ENCODE measurements at places on chromosomes 4 and X.

DNA sequence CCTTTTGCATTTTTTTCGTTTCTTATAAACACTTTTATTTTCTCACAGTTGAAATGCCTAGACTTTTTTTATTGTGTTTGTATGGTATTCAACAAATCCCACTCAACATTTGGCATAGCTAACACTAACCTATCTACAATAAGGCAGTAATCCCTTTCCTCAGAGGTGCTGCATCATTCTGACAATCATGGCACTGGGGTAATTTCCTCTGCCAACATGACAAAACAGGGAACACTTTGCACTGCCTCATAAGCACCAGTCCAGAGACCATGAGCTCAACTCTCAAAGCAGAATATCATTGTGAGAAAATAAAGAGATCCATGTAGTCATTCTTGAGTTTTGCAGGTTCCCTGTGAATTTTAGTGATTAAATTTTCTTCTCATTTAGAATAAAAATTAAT, 183.8 kb upstream of the INTU start:
- no peak for DNase-seq

DNA sequence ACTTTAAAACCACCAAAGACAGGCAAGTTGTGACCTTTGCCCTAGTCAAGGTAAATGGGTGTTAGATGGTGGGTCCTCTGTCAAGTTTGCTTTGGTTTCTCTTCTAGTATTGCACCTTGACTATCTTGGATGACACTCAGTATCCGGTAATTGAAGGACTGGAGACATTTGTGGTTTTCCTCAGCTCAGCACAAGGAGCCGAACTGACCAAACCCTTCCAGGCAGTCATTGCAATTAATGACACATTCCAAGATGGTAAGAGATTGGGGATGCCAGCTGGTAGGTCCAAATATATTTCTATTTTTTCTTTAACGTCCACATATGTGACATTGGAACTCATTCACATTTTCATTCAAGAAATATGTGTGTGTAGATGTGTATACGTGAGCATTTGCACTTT, 69.3 kb upstream of the ANXA3 start:
- DNase-seq, result no peak

- DNase-seq, result peak; percentile 5
These were observed 7.1 kb upstream of the CXCL5 start for GRCh38 chr4:74005528-74005927.

- no peak for DNase-seq
These were observed 595.9 kb downstream of the CENPC start for GRCh38 chr4:66949419-66949818.

- DNase-seq, result no peak
These were observed 131.7 kb downstream of the ADGRA3 start for GRCh38 chr4:22384154-22384553.

DNA sequence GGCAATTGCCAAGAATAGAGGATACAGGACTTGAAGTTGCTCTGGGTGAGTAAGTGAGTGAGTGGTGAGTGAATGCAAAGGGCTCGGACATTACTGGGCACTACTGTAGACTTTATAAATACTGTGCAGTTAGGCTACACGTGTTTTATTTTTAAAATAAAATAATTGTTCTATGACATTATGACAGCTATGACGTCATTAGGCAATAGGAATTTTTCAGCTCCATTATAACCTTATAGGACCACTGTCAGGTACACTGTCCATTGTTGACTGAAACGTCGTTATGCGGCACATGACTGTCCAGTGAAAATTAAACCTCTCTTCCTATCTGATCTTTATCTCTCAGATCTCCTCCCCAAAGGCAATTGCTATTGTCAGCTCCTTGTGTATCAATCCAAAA, 5.1 kb upstream of the TASL start:
- DNase-seq, result no peak

DNA sequence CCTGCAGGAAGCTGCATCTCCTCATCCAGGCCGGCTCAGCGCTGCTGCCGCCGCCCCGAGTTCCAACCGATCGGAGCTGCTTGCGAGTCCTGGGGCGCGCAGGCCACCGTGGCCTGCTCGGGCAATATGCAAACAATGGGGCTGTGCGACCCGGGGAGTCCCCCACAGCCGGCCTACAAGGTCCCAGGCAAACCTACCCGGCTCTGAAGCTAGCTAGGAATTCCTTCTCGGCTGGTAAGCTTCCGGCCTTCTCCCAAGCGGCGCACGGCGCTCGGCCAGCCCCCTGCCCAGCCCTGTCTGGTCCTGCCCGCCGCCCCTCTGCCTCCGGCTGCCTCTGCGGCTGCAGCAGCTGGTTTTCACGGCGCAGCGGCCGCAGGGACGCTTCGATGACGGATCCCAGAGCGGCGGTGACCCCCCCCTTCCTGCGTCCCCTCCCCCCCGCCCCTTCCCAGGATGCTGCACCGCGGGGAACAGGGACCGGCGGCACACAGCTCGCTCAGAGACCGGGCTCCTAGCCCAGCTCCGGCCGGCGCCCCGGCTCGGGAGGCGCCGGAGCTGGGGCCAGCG, 59.4 kb downstream of the TSC22D3 start:
- DNase-seq, result no peak

DNA sequence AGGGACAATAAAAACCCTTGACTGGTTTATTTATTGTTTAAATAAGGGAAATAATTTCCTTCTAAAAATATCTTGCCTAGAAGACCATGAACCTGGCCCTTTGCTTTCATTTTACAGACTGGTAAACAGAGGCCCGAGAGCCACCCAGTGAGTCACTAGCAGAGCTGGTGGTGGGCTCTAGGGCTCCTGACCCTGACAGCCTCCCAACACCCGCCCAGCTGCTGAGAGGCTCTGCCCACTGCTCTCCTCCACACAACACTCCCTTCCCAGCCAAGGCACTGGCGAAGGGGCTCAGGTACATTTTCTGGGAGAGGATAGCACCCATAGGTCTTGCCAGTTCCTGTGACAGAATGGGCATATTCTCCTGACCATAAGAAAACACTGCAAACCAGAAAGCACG, 18.1 kb upstream of the PPEF2 start:
- no peak for DNase-seq

DNA sequence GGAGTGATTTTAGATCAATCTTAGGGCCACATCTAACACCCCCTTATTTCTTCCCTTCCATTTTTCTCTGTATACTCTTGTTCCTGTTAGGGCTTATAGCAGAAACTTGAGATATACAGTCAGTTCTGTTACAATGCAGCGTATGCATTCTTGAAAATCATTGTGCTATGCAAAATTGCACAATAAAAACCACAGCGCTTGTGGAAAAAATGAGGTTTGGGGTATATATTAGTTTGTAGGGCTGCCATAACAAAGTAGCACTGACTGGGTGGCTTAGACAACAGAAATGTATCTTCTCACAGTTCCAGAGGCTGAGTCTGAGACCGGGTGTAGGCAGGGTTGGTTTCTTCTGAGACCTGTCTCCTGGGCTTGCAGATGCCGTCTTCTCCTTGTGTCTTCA, 59.0 kb downstream of the WWC2 start:
- no peak for DNase-seq

GRCh38 chr4:123674762-123675465, 278.3 kb downstream of the SPRY1 start:
- DNase-seq, result no peak

GRCh38 chr4:8188743-8189550, 10.1 kb upstream of the SH3TC1 start:
- DNase-seq, result no peak

DNA sequence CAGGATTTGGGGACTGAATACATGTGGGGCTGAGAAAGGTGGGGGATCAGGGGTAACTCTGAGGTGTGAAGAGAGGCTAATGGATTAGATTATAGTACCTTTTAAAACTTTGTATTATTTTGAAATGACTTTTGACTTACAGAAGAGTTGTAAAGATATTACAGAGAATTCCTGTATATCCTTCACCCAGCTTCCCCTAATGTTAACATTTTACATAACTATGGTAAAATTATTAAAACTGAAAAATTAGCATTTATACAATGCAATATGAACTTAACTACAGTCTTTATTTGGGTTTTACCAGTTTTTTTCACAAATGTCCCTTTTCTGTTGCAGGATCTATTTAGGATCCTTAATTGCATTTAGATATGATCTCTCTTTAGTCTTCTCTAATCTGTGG, 57.4 kb downstream of the TMEM164 start:
- no peak for DNase-seq

GRCh38 chr4:86054286-86055032, 305.4 kb downstream of the MAPK10 start:
- DNase-seq, result no peak

DNA sequence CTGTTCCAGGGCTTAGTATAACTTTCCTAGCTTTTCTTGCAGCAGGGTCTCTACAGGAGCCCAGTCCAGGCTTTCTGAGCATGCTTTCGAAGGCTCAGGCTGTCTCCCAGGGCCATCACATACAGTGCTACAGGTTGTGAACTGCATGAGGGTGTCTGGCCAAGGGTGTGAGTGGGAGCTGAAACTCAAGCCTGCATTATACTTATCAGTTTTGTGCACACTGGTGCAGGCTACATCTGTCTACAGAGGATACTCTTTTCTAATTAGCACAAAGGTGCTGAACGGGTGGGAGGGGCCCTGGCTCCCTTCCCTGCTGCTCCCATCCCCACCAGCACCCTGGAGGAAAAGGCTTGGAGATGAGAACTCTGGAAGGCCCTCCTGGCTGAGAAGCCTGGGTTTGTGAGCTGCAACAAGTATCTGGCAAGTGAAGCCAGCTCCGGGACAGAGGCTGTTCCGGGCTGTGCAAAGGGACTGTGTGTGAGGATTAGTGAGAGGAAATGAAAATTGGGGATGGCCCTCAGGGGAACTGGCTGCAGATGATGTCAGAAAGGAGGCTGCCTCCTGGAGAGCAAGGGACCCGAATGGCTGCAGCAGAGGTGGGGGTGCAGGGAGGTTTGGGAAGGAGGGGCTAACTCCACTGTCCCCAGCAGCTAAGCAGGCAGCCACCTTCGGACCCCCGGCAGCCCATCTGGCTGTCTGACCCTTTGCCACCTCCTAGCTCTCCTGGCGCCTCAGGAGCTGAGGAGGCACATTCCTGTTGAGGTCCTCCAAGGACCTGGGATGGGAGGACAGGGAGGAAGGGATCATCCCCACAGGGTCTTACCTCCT, 68.5 kb downstream of the EFNB1 start:
- no peak for DNase-seq
